ENCODE measurements at places on chromosomes 1 and 21.

- no peak for DNase-seq
These were observed 383.9 kb downstream of the PTBP2 start for GRCh38 chr1:97105531-97105930.

DNA sequence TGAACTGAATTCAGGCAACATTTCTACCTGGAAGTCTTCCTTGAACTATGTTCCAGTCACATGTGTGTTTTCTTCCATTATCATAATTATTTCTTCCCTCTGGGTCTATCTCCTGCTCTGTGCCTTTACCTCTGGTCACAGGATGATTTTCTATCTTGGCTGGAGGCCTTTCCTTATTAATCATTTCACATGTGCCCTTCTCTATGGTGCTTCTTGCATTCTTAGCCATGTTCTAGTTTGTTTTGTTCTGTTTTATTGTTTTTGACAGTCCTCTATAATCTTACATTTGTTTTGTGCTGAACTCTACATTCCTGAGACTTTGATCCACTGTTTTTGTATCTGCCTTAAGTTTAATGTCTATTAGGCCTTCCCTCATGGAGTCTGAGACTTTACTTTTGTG is 51.0 kb downstream of the SGIP1 start:
- no peak for DNase-seq

DNA sequence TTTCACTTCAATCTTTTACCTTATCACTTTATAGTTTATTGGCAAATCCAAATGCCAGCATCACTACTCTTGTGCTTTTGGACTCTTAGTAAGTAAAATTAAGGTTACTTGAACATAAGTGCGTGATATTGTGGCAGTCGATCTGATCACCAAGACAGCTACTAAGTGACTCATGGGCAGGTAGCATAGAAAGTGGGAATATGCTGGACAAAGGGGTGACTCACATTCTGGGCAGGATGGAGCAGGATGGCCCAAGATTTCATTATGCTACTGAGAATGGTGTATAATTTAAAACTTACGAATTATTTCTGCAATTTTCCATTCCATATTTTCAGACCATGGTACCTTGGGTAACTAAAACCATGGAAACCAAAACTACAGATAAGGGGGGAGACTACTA is 120.2 kb downstream of the ROR1 start:
- DNase-seq = no peak

DNA sequence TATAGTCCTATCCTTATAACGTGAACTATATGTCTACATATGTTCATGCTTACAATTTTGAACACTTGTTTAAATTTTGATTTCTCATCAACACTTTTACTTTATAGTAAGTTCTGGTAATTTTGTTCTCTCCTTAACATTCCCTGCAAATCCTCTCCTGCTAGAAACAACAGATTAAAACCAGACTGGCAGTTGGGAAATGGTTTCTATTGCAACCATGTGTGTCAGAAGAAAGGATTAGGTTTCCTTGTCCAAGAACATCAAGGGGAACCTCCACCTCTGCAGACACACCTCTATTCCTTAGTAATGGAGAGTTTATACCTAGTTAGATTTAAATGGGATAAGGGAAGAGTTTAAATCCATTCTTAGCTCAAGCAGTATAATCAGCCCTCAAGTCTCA is 3.3 kb upstream of the WARS2 start:
- no peak for DNase-seq

- DNase-seq = no peak
These were observed 286 bp downstream of the ODR4 start for GRCh38 chr1:186375929-186376319.

DNA sequence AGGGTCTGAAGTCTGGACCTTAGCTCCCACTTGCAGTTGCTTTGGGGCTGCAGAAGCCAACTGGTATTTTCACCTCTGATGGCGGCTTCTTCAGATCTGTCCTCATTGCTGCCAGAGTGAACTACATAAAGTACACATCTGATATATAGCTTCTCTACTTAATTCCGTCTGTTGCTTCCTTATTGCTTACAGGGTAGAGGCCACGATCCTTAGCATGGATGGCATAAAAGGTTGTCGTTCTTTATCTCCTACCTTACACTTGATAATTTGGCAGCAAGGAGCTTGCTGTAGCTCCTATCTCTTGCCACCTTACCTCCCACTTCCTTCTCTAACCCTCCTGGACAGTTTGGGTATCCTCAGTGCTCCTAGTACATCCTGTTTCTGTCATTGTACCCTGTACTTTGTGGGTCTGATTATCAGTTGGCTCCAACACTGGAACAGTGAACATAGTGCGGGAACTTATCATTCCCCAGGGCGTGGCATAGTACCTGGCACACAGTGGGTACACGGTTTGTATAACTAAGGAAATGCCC is 30.9 kb upstream of the NBL1 start:
- no peak for DNase-seq

DNA sequence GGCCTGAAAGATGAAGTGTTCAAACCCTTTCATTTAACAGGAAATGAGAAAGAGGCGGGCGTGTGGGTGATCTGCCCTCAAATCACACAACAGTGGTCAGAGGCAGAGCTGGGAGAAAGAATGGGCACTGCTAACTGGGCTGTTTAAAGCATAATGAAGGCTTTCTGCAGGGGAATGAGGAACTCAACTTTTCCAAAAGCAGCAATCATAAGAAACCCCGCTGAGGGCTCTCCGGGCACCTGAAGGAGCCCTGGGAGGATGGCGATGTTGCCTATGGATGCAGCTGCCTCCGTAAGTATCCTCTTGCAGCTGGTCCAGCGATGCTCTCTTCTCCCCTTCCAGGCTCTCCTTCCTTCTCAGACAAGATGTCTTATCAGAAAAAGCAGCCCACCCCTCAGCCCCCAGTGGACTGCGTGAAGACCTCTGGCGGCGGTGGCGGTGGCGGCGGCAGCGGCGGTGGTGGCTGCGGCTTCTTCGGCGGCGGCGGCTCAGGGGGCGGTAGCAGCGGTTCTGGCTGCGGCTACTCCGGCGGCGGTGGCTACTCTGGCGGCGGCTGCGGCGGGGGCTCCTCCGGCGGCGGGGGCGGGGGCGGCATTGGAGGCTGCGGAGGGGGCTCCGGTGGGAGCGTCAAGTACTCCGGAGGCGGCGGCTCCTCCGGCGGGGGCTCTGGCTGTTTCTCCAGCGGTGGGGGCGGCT is 1.2 kb downstream of the LORICRIN start:
- DNase-seq = no peak

GRCh38 chr1:31373056-31373896 is at the start of gene FABP3:
FABP3 (minus strand) TSS chr1:31373076; CDS start chr1:31373014, 62 bp downstream.
- DNase-seq = no peak

- DNase-seq = no peak
These were observed 42.5 kb downstream of the PGM1 start for GRCh38 chr1:63635681-63636080.

GRCh38 chr1:39849203-39849602 is 34.1 kb downstream of the TRIT1 start:
- DNase-seq = no peak

GRCh38 chr1:187715483-187715882 is 886.7 kb downstream of the PLA2G4A start:
- DNase-seq = no peak

DNA sequence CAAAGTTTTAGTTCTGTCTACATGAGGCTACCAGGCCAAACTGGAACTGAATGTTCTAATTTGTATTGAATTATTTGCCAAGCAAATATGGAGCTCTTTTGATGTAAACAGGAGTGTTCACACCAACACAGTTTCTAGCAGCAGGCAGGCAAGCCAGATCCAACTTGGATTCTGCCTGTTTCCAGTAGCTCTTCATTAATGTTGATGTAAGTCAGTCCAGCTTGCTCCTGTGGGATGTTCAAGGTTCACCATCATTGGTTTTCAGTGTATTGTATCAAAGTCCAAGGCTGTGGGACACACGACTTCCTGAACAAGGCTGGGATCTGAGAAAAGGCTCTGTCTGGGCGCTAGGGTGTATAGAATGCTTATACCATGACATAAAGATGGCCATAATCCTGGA is 68.1 kb downstream of the PAPPA2 start:
- no peak for DNase-seq

GRCh38 chr21:33981391-33982101 is 65.9 kb upstream of the ATP5PO start:
- no peak for DNase-seq

DNA sequence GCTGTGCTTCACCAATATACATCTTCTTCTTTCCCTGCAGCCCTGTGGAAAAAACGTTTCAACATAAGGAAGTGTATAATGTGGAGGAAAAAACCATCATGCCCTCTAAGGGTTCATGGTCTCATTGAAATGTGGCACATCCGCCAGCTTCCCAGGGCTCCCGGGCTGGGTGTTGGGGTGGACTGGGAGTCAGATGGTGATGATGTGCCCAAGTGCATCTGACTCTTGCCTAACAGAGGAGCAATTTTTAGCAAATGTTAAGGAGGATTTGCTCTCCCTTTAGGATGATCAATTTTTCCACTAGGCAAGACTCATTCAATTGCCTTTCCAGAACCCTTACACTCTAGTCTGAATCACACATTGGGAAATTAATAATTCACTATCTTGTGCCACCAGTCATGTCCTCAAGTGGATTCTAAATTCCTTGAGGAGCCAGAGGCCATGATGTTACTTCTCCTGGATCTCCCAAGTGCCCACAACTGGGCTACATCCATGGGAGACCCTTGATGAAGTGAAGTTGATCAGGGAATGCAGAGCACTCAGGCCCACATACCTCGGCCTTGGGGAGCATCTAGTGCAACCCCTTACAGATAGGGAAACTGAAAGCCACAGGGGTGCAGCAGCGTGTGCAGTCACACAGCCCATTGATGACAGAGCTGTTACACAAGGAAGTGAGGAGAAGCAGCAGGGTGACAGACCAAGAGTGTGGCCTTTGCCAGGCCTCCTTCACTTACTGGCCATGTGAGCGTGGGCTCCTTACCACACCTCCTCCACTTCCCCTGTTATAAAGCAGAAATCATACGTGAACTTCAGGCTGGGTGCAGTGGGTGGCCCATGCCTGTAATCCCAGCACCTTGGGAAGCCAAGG is 100.0 kb upstream of the SLC44A3 start:
- DNase-seq = no peak

- DNase-seq = no peak
These were observed 9.8 kb downstream of the FBXO42 start for GRCh38 chr1:16342331-16343062.

DNA sequence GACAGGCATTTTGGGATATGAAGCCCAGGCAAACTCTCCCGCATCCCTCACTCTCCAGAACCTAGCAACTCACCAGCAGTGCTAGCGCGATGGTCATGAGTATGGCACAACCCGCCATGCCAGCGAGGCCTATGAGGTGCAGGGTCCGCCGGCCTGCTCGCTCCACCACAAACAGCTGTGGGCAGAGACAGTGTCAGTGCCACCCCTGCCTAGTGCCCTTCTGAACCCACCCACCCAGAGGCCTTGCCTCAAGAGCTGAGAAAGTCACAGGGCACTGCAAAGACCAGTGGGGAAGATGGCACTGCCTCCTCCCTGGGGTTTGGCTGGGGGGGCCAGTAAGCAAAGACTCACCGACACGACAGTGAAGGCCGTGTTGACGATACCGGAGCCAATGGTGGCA is 29.8 kb downstream of the SLC2A1 start:
- no peak for DNase-seq

DNA sequence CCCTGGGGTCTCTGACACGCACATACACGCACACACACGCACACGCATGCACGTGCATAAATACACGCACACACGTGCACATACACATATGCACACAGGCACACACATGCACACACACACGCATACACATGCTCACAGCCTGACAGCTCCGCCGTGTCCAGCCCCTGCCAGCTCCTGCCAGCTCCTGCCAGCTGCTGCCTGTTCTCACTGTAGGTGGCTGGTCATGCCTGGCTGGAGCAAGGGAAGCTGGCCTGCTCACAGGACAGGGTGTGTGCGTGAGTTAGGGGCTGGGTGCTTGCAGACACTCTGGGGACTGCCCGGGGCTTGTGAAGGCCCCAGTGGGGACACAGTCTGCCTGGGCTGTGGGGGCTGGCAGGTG is 4.9 kb downstream of the PLCH2 start:
- no peak for DNase-seq

- no peak for DNase-seq
These were observed 30.5 kb downstream of the ALG14 start for GRCh38 chr1:95042286-95042685.

DNA sequence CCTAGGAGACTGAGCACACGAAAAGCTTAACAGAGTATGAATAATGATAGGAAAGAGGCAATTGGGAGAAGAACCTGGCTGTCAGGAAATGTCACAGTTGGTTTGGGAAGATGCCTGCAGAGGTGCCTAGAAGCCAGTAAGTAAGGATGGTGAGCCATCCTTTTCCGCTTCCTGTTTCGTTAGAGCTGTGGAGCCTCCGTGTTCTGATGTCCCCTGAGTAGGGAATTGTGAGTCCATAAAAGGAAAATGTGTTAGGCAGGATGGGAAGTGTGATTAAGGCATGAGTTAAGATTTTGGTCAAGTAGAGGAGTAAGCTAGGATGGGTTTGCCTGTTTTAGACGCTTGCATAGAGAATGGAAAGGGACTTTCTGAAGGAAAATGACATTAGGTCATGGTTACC is 9.0 kb downstream of the CLIC4 start:
- DNase-seq = no peak

DNA sequence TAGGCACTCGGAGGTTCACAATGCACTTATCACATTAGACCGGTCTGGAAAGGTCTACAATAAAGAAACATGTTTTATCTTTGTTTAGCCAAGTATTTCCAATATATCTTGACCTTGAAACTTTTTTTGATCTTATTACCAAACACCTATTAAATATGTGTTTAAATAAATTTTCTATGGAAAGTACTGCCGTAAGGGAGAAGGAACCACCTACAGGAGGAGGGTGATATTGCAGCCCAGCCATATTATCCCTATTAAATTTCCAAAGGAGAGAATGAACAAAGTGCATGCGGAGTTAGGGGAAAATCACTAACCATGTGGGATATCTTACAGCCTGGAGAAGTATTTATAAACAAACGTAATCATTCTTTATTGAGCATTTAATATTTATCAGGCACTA is 14.5 kb downstream of the BRINP2 start:
- no peak for DNase-seq

DNA sequence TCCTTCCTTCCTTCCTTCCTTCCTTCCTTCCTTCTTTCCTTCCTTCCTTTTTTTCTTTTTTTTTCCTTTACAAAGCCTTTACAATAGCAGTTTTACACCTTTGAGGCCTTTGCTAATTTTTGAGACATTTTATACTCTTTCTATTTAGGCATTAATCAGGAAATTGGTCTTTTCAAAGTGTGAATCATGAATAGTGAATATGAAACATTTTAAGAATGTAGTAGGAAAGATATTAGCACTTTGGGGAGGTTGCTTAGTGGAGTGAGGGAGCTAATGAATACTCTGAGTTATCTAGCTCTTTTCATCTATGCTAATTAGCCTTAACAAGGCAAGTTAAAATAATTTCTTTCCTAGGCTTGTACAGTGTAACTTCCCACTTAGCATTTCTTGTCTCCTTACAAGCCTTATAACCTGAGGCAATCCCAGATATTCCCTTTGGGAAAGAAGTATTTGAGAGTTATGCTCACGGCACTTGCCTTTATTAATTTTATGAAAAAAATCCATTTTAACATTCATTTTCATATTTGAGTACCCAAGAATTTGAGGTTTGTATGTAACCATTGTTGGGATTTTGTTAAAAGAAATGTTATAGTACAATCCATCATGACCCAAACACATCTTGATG is 122.6 kb downstream of the NTNG1 start:
- no peak for DNase-seq

Measured in activated CD4-positive, alpha-beta T cell treated with anti-CD3 and anti-CD28 coated beads for 1 hour (primary cell).